ENCODE measurements at places on chromosomes 2 and 18.

GRCh38 chr18:66872277-66872676 is 268.4 kb upstream of the CDH19 start:
- no peak for DNase-seq

- no peak for DNase-seq
Measured at GRCh38 chr2:129212299-129212958, 767.0 kb upstream of the RAB6C start.

DNA sequence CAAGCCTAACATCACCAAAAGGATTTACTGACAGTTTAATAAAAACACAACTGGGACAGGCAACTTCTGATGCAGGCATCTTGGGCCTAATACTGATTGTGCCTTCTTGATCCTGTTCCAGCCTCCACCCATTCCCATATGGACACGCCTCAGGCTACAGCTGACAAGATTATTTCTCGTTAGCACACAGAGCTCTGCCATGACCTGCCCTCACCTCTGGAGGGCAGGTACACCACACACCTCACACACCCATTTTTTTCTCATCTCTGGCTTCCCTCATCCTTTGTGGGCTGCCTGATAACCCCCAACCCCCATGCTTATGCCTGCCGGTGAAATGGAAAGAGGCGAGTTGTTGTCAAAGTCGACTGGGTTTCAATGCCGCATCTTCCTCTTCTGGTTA is 147.0 kb downstream of the ANTXR1 start:
- no peak for DNase-seq

GRCh38 chr2:61463769-61464475 is 7.0 kb downstream of the USP34 start:
- DNase-seq, result no peak

DNA sequence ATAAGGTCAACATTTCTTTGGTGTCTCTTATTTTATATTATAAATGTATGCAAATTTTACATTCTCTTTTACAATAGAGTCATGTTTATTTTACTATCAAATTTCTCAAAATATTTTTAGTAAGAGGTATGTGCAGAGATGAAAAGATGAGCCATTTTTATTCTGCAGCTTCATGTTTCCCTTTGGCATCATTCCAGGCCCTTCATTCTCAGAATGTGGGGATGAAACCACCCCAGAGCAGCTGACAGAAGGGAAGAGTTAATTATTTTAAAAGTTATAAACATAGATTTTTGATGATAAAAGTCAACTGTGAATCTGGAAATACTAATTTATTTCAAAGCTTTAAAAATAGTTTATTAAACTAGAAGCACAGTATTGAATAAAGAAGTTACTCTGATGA is 12.8 kb upstream of the FSHR start:
- DNase-seq, result no peak

DNA sequence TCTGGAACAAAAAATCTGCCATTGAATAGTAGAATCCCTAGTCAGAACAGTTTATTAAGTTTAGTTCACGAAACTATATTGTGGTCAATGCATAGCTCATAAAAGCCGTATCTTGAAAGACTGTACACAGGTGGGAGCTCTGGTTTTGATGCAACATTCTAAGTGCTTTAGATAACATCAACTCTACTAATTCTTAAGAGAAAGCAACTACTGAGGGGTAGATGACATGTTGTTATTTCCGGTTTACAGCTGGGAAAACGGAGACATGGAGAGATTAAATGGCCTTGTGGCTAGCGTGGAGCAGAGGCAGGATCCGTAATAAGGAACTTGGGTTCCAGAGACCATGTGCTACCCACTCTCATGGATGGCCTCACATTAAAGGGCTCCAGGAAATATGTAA is 4.2 kb upstream of the ITGA6 start:
- DNase-seq, result no peak

DNA sequence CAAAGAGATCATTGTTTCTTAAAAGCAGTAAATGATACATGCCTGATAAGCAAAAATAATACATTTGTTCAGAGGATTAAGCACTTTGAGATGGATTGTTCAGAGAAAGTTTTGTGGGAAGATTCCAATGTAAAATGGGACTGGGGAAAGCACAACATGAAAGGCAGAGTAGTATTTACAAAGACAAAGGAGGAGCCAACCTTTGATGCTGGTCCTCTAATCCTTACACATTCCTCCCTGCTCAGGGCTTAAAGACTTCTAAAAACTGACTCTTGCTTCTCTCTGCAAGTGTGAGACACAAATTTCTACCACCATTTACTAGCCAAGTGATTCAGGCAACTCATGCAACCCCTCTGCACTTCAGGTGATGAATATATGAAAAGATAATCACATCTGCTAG is 47.2 kb upstream of the REG3G start:
- no peak for DNase-seq

- peak; percentile 44 for DNase-seq
Measured at GRCh38 chr2:168244318-168244717, 3.1 kb downstream of the STK39 start.

Measured in stimulated activated CD4-positive, alpha-beta T cell treated with anti-CD3 and anti-CD28 coated beads, Interleukin-15, amount 100 ng/mL, for 48 hours (primary cell).